ENCODE measurements at places on chromosomes 5 and 9. TPM values are rescaled to one million over a fixed set of nuclear protein-coding genes. Genes with fewer than 3 reads are reported as not detected.

GRCh38 chr5:167582283-167582682 is 709.2 kb upstream of the WWC1 start:
- DNase-seq = no peak

GRCh38 chr9:130707225-130707976 is 13.8 kb downstream of the EXOSC2 start:
- DNase-seq = no peak

DNA sequence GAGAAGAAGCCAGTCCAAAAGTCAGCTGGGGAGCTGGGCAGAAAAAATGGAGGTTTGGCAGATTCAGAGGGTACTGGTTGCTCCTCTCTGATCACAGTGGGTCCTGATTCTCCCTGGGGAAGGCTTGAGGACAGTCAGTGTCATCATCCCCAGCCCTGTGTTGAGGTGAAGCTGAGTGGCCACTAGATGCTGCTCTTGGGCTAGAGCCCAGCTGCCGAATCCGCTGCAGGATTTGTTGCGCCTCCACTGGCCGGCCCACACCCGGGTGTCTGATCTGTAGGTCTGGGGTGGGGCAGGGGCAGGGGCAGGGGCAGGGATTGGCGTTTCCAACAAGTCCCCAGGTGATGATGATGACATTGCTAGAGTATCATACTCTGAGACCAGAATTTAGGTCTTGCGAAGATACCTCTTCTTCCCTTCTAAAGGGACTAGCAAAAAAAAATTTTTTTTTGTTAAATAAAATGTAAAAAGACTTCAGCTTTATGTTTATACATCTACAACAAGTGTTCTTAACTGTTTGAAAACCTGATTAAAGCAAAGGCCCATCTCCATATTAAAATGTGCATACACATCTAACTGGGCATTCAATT is 106.8 kb downstream of the PDE6A start:
- no peak for DNase-seq

DNA sequence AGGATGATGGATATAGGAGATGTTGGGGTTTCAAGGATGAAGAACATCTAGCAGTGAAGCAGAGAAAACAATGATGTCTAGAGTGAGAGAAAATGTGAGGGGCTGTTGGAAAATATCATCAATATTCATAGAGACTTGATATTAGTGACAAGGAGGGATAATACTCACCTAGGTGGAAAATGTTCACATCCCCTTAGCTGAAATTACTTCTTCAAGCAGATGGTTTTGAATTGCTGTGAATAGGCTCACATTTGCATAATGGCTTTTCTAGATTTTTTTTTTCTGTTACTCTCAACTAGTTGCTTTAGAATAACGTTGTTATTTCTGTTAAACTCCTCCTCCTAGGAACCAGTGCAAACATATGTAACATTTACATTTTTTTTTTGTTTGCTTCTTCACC is 61.6 kb upstream of the MAP1B start:
- no peak for DNase-seq

GRCh38 chr5:101991486-101991885 is 304.6 kb downstream of the SLCO4C1 start:
- no peak for DNase-seq

- DNase-seq = no peak
These were observed 2.4 kb upstream of the DAB2 start for GRCh38 chr5:39427229-39427628.

DNA sequence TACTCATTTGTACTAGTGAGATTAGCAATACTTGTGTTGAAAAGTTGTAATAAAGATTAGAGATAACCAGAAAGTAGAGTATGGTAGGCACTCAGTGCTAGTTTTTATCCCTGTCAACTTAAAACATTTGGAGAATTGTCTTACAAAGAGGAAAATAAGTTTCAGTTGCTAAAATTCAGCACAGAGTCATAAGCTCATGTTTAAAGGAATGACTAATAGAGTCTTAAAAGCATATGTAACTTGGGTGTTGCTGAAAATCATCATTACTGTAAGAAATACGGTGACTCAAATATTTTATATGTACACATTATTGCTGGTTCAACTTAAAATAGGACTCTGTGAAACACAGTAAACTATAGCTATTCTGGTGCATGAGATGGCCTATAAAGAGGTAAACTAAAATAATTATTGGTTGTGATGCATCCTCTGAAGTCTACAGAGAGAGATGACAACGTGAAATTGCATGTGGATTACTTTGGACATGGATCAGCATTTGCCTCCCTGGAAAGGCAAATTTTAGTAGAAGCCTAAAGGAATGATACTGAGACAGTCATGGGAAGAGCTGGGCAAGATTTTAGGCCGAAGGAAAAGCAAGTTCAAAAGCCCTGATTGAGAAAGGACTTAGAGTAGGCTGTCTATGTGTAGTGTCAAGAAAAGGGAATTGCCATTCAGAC is 34.6 kb downstream of the SGCD start:
- no peak for DNase-seq

DNA sequence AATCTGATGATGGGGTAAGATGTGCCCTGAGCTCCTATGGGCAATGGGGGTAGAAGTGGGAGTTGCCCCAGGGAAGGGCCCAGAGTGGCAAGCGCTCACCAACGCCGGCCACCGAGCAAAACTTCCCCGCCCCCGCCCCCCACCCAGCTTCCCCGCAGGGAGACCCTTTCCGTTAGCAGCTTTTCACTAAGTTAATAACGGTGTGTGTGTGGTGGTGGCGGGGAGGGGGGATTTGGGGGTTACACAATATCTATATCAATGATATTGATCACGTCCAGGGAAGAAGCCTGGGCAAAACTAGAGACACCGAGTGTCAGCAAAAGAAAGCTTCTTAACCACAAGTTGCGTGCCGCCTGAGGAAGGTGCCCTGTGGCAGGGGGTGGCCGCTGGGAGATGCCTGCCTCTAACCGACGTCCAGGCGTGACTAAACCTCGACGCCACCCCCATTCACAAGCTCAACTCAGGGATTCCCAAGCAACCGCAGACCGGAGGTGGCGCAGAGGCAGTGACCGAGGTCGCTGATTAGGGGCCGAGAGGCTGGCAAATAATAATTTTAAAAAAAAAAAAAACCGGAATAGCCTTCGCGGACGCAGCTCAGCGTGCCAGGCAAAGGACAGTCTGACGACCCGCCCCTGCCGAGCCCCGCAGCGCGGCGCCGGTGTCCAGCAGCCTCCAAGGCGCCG is 222.6 kb downstream of the MEF2C start:
- DNase-seq = no peak

- no peak for DNase-seq
These were observed 31.8 kb downstream of the MAP1B start for GRCh38 chr5:72138943-72139521.

DNA sequence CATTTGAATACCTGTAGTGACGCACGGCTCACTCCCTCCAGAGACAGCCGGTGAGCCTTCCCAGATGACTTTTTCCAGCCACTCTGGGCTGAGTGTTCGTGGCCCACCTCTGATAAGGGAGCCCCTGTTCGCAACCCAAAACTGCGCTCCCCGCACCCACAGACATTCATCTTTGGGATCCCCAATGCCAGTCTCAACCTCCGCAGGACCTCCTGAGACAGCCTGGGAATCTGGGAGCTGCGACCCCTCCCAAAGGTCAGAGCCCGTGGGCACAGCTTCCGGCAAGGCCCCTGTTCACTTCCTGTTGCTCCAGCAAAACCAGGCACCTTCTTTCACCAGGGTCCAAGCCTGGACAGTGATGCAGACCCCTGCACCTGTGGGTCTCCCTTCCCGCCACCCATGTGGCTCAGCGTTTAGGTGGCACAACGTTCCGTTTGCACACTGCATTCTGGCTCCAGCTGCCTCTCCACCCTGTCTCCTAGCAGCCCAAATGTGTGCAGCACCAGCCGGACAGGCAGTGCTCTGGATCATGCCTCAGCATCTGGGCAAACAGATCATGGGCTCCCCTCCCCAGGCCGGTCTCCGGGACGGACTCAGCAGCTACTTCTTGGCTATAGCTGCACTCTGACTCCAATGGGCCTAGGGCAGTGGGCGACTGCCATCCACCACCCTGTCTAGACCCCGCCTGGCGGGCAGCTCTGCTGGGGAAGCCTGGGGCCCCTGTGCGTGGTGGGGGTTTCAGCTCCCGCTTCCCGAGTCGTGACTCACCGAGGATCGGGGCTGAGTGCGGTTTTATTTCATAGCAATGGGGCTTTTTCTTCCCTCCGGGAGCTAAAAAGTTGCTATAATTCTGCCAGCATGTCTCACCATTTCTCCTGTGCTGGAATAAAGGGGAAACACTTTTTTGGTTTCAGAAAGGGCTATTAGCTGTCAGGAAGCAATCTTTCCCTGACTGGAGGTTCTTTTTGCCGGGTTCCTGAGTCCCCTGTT is 156.0 kb downstream of the OLFM1 start:
- no peak for DNase-seq

DNA sequence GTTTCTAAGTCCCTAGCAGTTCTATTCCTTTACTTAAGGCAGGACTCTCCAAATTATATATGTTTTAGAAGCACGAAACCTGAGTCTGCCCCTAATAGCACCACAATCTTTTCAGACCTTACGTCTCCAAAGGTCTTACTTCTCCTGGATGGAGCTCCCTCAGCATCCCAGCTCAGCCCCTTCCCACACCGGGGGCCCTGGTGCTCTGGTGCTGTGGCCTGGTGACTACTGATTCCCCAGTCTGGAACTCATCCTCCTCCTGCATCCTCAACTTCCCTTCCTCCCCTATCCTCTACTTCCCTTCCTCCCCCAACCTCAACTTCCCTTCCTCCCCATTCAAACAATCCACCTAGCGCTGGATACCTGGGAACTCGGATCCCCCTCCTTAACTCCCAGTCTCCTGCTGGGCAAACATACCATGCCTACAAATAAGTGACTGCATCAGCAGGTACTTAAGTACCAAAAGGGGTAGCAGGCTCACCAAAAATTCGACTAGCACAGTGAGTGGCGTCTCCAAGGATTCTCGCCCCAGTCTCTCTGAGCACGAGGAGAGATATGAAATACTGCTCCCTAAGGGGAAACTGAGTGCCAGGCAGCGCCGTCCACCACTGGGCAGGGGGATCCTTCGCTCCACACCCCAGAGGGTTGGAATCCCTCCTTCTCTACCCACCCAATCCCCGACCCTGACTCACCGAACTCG is 831 bp downstream of the IGFBPL1 start:
- DNase-seq = no peak

DNA sequence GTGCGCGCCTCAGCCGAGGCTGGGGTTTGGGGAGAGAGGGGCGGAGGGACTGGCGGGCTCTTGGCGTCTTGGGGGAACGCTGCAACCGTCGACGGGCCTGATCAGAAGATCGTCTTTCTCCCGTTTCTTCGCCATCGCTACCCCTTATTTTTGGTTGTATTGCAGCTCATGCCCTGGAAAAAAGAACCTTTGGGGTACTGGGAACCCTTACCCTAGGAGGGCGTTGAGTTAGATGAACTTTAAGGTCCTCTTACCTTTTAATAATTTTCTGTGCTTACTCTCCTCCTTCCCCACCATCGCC is 719 bp downstream of the PAIP2 start:
- DNase-seq = no peak

GRCh38 chr9:74521009-74521408 is 23.9 kb downstream of the RORB start:
- DNase-seq = no peak

GRCh38 chr5:175684931-175685330 is 27.1 kb downstream of the HRH2 start:
- no peak for DNase-seq

DNA sequence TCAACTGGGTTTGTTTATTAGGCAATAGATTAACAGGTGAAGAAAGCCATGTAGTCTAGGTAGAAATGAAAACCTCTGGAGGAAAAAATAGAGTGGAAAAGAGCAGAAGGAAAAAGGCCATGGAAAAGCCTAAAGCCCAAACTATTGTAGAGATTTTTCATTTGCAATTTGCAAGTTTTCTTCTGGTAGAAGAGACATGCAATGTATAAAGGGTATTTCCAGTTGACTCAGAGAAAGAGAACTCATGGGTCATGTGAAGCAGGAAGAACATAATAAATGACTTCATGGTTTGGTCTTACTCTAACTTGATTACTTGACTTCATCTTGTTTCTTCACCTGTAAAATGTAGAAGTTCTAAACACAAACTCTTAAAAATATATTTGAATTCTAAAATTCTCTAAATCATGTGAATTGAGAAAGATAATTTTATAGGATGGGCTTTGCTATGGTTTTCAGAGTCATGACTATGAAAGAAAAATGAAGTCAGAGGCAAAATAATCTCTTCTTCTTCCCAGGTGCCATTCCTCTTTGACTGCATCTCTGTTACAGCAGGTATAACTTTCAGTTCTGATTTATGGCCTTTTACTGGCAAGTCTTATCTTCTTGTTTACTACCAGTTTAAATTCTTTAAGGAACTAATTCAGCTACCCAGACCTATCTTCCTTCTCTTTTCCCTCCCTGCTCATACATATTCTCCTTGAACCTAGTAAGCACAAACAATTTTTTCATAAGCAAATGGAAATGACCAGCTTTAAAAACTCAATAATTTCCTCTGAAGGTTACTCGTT is 47.7 kb upstream of the TMC1 start:
- DNase-seq = no peak

DNA sequence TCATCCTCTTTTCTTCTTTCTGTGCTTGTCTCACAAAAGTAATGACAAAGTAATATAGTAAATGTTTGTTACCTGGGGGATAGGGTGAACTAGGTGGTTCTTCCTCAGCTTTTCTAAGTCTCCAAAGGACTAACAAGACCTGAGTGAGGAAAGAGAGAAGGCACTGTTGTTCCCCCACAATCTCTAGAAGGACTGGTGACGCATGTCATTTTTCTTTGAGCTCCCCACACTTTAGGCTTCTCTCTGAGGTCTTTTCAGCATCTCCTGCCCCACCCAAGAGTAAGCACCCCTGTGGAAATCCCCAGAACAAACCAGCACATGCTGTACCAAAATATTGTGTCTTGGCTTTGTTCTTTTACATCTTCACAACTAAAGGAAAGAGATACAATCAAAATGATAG is 2.4 kb upstream of the IL7R start:
- no peak for DNase-seq

DNA sequence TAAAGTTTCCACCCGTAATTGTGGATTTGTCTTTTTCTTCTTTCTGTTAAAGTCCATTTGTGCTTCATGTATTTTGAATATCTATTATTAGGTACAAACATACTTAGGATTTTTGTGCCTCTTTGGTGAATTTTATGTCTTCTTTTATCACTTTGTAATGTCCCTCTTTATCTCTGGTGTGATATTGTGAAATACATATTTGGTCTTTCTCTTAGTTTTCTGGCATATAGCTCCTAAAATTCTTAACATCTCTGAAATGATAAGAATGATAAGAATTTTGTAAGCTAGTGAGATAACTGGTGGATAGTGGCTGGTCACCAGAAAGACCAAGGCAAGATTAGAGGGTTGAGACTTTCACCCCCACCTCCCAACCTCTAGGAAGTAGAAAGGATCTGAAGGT is 111.1 kb downstream of the KCTD16 start:
- DNase-seq = no peak

STKLD1 gene
- polyA plus RNA-seq = 3.6 TPM

SLC1A1 gene
- 22.1 TPM for polyA plus RNA-seq

WDR70 gene
- 56.0 TPM for polyA plus RNA-seq

OTP gene
- polyA plus RNA-seq = not detected

PSAT1 gene
- polyA plus RNA-seq = 66.6 TPM

NR2F1-AS1 gene
- polyA plus RNA-seq = 57.6 TPM

PRRX2 gene
- 0.92 TPM for polyA plus RNA-seq

SOX30 gene
- 0.65 TPM for polyA plus RNA-seq

Measured in right renal cortex interstitium (tissue), 3 donors.